CD4-positive, alpha-beta T cell treated with Interleukin-17A for 4 hours (primary cell): ENCODE measurements at places on chromosomes 4 and X.

GRCh38 chr4:185566425-185566824 lies 31.1 kb upstream of the PDLIM3 start:
- DNase-seq: no peak

DNA sequence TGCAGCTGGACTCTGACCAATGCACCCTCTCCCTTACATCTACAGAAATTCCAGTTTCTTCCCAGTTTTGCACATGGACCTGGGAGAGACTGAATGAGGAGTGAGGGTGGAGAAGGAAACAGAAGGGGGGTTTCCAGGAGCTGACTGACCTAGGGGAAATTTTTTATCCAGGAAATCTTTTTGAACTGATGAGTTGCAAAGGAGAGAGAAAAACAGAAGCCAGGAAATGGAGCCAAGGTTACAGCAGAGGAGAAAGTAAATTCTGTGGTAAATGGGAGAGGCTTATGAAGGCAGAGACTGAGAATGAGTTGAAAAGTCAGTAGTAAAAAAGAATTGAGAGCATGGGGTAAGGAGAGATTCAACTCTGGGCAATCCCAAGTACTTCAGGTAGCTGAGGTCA lies 192.8 kb downstream of the SMIM20 start:
- no peak for DNase-seq

DNA sequence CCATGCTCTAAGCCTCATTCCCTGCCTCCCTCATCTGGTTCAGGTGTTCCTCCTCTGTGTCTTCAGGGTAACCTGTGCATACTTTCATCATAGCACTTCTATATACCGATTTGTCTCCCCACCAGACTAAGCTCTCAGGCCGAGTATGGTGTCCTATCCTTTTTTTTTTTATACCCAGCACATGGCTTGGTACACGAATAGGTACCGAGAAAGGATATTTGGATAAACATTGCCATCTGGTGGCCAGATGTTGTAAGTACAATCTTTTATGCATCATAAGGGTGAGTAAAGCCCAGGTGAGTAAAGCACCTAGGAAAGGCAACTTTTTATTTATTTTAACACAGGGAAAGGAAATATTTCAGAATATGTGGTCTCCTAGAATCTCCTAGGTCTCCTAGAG lies 68.4 kb downstream of the MID2 start:
- DNase-seq: peak; percentile 47

DNA sequence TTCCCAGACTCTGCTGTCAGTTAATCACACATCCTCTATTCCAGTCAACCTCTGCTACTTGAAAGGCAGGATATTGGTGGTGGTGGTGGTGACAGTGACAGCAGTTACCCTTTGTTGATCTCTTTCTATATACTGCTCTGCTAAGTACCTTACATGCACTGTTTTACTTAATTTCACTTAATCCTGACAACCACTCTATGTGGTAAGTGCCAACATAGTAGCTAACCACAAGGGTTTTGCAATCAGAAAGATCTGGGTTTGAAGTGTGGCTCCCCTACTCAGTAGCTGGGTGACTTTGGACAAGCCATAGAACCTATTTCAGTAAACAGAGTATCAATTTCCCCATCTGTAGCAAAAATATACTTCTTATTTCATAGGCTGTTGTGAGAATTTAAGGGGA lies 24.2 kb upstream of the F9 start:
- DNase-seq: no peak

DNA sequence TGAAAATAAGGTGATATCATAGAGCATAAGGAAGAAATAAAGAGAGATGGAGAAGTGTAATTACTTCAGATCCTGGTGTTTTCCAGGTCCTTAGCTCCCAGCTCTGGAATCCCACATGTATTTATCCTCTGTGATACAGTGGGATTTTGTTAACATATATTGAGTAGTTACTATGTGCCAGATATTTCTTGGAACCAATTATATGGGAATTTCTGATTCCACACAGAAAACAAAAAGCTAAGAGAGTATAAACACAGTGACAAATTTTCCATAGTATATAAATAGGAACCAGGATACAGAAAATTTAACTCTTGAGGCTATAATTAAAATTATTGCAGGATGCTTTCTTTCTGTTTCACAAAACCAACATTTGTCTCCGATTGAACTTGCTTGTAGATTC lies 1067.5 kb downstream of the PCDH7 start:
- DNase-seq: no peak

- DNase-seq: no peak
Measured at GRCh38 chr4:180682776-180683175, 1560.4 kb upstream of the TENM3 start.

GRCh38 chr4:74444891-74445642 lies at the start of gene AREG:
Gene AREG (plus strand): TSS chr4:74445136. CDS start chr4:74445346, 210 bp downstream.
- peak; percentile 95 for DNase-seq

- no peak for DNase-seq
Measured at GRCh38 chr4:71367546-71367945, 28.7 kb downstream of the SLC4A4 start.

DNA sequence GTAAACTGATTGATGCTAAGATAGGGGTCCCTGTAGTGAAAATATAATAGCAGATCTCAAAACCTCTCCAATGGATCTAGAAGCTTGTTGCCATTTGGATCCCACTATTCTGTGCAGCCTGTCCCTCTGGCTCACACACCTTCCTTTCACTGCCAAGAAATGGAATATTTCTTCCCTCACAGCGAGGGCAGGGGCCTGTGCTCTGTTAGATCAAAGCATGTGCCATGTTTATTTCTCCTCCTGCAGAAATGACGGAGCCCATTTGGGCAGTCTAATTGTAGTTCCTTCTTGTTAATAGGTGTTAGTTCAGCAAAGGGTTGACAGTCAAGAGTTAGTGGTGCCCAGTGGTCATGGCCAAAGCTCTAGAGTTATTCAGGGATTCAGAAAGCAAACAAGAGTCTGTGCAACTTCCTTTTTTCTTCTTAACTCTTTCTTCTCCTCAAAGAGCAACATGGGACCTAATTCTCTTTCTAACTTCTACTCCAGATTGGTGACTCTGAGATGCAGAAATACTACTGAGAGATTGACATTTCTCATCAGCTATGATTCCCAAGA lies 106.8 kb downstream of the STOX2 start:
- no peak for DNase-seq

DNA sequence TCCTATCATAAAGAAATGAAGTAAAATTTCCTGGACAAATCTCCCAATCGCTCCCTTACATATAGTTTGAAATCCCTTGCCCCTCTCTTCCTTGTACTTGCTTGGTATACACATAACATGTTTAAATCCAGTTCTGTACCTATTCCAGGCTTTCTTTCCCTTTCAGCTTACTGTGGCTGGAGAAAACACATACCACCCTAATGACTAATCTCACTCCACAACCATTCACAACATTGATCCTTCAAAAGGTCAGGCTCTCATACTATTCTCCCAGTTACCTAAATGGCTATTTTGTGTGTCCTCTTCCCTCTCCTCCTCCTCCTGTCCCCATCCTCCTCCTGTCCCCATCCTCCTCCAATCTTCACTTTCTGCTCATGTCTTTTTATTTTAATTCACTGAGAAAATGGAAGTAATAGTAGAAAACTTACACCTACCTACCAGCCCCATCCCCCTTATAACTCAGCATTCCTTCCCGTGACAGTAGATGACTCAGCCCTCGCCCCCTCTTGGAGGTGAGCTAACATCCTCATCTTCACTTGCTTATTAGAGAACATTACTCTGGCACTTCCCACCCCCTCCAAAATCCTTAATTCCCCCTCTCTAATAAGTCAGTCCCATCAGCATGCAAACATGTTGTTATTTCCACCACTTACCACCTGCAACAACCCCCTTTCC lies 77.5 kb downstream of the IL15 start:
- DNase-seq: no peak

- DNase-seq: no peak
Measured at GRCh38 chr4:30454504-30454903, 265.7 kb upstream of the PCDH7 start.

DNA sequence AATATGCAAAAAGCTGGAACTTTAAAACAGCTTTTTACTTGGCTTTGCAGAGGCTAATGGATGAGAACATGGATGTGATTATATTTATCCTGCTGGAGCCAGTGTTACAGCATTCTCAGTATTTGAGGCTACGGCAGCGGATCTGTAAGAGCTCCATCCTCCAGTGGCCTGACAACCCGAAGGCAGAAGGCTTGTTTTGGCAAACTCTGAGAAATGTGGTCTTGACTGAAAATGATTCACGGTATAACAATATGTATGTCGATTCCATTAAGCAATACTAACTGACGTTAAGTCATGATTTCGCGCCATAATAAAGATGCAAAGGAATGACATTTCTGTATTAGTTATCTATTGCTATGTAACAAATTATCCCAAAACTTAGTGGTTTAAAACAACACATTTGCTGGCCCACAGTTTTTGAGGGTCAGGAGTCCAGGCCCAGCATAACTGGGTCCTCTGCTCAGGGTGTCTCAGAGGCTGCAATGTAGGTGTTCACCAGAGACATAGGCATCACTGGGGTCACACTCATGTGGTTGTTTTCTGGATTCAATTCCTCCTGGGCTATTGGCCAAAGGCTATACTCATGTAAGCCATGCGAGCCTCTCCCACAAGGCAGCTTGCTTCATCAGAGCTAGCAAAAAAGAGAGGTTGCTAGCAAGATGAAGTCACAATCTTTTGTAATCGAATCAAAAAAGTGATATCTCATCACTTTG lies 15.6 kb downstream of the TLR8 start:
- no peak for DNase-seq

DNA sequence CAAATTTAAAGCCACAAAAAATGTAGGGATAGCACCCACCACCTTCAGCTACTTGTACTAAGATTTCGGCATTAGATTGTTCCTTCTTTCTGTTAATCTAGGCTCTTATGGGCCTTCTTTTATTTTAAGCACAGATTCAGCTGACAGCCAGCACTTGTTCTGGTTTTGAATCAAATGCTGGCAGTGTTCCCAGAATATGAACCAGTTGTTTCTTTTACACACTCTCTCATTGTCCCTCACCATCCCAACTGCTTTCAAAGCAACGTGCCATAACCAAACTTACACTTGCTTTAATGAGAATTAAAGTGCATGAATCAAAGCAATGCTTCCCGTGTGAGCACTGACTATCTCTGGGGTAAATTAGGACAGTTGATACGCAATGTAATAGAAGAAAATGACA lies 744.5 kb upstream of the FAM241A start:
- DNase-seq: no peak

DNA sequence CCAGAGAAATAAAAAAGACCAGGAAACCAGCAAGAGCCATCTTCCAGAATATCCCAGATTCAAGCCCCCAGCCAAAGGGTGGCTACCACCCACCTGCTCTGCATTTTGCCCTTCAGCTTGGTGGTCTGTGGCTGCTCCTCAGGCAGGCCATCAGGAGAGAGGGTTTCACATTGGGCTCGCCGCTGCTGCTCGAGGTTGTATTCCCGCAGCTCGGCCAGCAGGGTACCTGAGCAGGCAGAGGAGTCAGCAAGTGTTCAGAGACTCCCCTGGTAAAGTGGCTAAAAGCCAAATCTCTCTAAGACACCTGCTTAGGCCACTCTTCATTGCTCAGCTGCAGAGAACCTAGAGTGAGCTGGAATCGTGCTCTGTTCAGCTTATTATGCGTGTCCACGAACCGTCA lies 110.8 kb upstream of the HSD17B10 start:
- no peak for DNase-seq

GRCh38 chr4:82851885-82852750 lies 38.8 kb downstream of the SEC31A start:
- no peak for DNase-seq

DNA sequence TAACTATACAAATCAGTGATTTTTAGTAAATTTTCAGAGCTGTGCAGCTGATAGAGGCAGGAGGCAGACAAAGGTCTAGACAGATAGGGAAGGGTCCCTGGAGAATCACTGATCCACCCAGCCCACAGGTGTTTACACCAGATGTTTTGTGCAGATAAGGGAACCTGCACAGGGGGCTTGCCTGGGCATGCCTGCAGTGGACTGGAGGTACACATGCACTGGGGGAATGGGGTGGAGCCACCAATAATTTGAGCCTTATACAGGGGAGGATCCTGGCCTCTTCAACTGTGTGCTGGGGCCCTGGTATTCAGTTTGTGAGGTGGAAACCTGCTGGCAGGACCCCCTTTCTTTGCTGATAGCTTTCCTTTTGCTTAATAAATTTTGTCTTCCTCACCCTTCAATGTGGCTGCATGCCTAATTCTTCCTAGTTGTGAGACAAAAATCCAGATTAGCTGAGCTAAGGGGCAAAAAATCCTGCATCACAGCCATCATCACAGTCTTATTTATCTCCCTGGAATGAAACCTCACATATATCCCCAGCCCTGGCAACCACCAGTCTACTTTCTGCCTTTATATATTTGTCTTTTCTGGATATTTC lies 102.8 kb downstream of the KDM6A start:
- no peak for DNase-seq

- DNase-seq: no peak
Measured at GRCh38 chrX:135437867-135438733, 16.4 kb downstream of the SMIM10L2A start.
